Right renal pelvis (tissue), 4 donors: ENCODE measurements at places on chromosomes 1 and 21. TPM values are rescaled to one million over a fixed set of nuclear protein-coding genes. Genes with fewer than 3 reads are reported as not detected.

DNA sequence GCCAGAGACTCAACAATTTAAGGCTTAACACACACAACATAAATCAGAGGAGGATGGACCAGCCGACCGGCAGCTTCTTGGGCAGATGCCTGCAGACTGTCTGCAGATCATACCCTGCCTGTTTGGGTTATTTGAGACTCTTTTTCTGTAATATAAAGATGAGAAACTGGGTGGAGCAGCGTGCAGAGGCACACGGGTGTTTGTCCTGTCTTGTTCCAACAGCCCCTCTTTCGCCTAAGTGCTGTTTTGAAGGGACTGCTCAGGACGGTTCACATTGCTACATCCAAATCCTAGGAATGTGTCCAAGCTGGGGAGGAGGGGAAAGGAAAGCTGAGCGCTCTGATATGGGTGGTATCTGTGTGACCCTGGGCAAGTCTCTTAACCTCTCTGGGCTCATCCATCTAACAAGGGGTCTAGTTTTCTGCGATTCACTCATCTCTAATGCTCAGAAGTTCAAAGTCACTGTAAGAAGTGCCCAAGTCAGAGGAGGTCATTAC, 149.9 kb downstream of the CLIC6 start:
- no peak for DNase-seq

- DNase-seq: no peak
These were observed 1.8 kb downstream of the PLEKHO1 start for GRCh38 chr1:150151291-150152181.

DNA sequence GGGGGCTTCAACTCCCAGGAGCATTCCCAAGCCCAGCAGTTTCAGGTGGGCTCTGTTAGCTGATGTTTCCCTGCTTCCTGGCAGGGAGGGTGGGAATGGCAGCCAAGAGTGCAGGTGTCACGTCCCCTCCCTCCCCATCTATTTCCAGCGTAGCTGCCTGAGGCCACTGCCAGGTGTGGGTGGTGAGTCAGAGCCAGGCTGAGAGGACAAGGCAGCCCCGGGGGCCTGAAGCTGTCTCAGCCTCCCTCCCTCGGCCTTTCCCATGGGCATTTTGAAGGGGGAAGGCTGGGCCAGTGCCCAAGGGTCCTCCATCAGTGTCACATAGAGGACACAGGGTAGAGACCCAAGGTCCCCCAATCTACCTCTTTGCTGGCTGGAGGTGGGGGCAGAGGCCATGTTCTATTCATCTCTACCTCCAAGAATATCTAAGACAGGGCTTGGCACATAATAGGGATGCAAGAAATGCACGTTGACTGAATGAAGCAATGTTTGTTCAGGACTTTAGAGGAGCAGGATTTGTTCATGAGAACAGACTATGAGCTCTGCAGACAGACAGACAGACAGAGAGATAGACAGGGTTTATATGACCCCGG, 34.4 kb upstream of the ID3 start:
- DNase-seq: no peak

Gene CYP4A22
- 7.6 TPM for polyA plus RNA-seq
